Esophagus squamous epithelium (tissue), 5 donors: ENCODE measurements at places on chromosomes 7 and 10.

- no peak for DNase-seq
These were observed 749.0 kb downstream of the SUGCT start for GRCh38 chr7:40883826-40884225.

GRCh38 chr7:37110660-37111424 is 337.8 kb downstream of the ELMO1 start:
- DNase-seq, result no peak

DNA sequence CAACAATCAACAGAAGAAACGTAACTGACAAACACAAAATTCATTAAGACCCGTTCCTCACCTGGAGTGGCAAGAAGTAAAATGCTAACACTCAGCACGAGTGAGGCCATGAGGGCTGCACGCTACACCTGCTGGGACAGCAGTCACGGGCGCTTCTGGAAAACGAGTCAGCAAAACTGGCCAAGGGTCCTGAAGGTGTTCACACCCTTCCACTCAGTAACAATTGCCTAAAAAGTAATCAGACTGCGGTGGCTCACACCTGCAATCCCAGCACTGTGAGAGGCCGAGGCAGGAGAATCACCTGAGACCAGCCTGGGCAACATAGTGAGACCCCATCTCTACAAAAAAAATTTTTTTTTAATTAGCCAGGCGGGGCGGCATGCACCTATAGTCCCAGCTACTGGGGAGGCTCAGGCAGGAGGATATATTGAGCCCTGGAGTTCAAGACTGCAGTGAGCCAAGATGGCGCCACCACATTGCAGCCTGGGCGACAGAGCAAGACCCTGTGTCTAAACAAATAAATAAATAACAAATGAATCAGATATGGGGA is 199.1 kb downstream of the MAD1L1 start:
- DNase-seq, result no peak

DNA sequence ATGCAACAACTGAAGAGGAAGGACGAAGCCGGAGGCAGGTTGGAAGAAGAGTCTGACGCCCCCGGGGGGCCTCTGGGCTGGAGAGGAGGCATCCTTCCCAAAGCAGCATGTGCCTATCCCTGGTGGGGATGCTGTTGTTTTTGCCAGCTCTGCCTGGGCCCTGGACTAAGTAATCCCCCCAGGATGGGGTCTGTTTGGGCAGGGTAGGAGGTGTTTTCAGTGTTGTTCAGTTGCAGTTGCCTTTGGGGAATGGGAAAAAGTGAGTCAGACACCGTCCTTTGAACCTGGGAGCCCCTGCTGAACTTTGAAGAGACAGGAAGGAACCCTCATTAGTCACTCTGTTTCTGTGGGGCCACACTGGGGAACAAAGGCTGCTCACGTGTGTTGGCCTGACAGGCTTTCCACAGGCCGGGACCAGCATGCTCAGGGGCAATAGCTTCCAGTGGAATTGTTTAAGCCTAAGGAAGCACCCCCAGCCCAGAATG is 35.2 kb upstream of the GDF10 start:
- DNase-seq, result no peak

DNA sequence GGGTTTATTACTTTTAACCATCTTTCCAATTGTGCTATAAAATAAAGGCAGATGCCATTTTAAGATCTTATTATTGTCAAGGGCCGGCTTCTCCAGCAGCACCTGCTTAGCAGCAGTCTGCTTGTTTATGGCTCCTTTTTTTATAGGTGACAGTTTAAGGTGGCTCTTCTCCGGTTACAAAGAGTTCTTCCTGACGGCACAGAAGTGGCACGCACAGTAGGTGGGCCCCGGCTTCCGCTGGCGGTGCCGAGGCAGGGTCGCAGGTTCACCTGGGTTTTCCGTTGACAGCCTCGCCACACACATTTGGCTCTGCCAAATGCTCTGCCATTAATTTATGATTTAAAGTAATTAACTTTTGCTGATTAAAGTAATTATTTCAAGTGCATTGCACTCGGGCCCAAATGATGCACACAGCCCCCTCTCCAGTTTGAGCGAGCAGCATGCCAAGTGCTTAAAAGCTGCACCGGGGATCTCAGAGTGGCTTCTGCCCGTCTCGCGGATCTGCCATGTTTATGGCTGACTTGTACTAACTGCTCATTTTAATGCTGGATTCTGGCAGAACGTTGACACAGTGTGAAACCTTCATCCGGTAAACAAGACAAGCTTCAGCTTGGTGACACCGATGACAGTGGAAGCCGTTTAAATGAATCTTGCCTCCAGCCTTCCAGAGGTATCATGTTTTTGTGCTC is 355.1 kb upstream of the MKI67 start:
- DNase-seq, result no peak

DNA sequence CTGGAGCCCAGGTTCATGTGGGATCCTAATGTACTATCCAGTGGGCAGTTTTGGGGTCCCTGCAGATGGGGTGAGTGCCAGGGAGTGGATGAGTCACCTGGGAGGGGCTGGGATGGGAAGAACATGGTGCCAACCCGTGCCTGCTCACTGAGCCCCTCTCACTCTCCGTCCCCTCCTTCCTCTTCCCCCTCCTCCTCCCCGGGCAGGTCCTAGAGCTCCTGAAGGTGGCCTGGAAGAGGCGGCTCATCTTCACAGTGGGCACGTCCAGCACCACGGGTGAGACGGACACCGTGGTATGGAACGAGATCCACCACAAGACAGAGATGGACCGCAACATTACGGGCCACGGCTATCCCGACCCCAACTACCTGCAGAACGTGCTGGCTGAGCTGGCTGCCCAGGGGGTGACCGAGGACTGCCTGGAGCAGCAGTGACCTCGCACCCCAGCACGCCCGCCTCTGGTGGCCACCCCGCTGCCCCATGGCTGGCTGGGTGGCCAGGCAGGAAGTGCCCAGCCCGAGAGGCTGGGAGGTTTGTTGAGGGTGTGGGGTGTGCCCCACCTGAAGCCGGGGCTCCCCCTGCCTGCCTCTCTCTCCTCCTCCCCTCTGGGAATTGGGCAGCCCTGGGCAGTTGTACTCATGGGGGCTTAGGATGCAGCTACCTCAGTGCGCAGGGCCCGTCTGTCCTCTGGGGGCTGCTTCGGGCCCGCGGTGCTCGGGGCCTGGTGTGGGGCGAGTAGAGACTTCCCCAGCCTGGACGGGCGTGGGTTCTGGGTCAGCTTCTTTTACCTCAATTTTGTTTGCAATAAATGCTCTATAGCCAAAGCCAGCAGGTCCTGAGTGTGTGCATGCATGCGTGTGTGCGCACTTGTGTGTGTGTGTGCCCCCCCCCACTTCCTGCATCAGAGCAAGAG is 4.9 kb upstream of the UPK3B start:
- no peak for DNase-seq

GRCh38 chr10:132219486-132219885 is 32.7 kb downstream of the DPYSL4 start:
- DNase-seq, result no peak

DNA sequence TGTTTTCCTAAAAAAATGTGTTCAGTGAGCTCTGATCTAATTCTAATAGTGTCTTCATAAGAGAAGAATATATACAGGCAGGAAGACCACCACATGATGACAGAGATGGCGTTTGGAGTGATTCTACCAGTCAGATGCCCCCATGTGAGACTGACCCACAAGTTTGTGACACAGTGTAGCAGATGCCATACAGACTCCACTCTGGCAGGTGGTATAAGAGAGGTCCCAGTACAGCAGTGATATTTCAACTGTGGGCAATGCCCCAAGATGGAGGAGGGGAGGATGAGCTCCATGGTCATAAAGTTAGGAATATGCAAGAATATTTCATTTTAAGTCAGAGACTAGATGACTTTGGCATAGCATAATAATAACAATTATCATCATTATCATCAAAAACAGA is 1022.6 kb downstream of the KCNMA1 start:
- DNase-seq, result no peak

DNA sequence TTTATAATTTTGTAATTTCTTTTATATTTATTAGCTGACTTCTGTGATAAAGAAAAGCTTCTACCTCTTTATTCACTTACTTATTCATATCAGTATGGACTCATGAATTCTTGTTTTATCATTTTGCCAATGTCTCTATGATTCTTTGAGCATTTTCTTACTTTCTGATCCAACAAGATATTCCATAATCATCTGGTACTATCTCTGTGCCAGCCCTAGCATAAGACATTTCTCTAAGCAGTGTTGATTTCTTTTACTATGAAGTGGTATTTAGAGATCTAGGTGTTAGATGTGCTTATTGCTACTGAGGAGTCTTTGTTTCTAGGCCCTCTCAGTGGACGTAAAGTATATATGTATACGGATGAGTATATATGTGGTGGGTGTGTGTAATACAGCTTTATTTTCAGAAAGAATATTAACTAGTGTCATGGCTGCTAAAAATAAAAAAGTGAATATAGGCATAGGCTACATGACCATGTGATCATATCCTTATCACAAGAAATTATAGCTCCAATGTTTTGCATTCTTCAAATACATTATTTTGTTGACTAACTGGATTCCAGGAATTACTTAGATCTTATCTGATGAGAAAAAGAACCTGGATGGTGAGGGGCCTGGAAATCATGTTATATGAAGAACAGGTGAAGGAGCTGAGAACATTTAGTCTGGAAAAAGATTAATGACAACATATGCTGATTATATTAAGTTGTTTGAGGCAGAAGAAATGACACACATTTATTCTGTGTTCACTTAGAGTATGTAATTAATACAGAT is 13.1 kb downstream of the PHTF2 start:
- DNase-seq, result no peak

GRCh38 chr7:47492716-47493325 is 89.1 kb downstream of the TNS3 start:
- no peak for DNase-seq

DNA sequence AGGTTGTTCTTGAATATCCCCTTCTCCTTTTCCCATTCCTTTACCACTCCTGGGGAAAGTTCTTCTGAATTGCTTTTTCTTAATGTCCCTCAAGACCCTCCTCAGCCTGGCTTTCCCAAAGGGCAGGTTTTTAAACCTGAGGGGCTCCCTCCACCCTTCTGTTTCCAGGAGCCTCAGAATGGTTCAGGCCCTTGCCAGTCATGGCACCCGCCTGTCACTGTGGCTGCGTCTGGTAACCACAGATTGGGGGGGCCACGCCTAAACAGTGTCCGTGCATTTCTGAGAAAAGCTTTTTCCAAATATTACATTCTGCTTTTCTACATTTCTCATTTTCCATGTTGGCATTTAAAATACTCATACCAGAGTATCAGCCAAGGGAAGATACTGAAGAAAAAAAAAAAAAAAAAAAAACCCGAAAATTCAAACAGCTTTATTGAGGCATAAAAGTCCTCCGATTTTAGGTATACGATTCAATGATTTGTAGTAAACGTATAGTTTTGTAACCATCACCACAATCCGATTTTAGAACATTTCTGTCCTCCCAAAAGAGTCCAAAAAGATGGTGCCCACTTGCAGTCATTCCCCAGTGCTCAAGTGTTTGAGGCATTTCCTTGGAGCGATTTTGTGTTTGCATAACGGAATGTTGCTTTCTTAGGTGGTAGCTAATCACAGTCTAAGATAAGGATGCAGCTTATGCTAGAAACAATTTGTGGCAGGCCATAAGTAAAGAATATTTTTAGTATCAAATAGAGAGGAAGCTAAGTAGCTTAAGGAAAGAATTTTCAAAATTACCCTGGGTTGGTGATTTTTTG is 22.1 kb downstream of the HKDC1 start:
- no peak for DNase-seq

- DNase-seq, result no peak
These were observed 191.8 kb upstream of the CXCL12 start for GRCh38 chr10:44576702-44577191.

DNA sequence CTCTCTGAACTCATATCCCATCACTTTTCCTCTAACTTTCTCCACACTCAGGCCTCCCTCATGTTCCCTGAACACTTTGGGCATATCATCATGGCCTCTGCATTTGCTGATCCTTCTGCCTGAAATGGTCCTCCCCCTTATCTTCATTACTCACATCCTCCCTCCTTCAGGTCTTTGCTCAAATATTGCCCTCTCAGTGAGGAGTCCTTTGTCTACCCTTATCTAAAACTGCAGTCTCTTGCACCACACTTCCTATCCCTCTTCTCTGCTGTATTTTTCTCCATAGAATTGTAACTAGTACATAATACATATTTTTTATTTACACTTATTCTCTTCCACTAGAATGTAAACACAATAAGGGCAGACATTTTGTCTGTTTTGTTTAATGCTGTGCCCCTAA is 41.7 kb downstream of the DNAJC1 start:
- DNase-seq, result no peak

GRCh38 chr7:50562136-50562535 is 3.1 kb downstream of the DDC start:
- DNase-seq, result no peak

DNA sequence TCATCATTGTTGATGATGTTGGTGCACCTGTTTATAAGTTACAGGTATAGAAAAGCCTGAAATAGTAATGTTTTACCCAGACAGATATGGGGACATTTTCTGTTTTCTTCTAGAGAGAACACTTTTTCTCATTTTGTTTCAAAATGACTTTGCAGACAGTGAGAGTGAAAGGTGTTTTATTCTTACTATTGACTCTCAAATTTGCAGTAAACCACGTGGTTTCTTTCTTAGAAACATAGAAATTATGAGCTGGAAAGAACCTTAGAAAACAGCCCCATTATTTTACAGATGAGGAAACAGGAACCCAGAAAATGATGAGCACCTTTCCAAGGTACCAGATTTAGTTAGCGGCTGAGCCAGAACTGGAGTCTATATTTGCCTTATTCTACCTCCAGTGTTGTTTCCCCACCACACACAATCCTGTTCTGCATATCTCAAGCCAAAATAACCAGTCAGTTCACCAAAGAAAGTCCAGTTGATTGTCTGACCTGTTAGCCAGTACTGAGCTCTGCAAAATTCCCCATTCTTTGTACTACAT is 138.9 kb upstream of the AHR start:
- no peak for DNase-seq

- no peak for DNase-seq
These were observed 77.5 kb downstream of the ARID5B start for GRCh38 chr10:61978965-61979364.

- no peak for DNase-seq
These were observed 304.4 kb downstream of the ZEB1 start for GRCh38 chr10:31623466-31623865.

- no peak for DNase-seq
These were observed 67.6 kb downstream of the DNMBP start for GRCh38 chr10:99941942-99942820.
